ENCODE measurements at places on chromosomes 2 and 18.
A peak's percentile ranks its signal among the peaks of the same experiment; 100 is the strongest.

DNA sequence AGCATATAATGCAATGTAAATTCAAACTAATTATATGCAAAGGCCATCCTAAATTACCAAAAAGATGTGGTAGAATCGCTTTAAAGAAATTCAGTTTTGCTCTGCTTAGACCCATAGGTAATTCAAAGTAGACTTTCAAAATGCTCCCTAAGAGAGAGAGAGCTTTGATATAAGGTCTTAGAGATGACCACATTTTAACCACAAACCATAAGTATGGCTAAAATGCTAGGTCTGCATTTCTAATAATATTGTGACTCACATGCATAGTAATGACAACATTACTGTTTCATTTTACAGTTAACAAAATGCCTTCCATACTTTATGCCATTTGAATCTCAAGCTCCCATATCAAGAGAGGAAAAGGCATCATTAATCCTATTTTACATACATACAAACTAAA lies 144.5 kb downstream of the RAD51AP2 start:
- DNase-seq, result peak; percentile 61

DNA sequence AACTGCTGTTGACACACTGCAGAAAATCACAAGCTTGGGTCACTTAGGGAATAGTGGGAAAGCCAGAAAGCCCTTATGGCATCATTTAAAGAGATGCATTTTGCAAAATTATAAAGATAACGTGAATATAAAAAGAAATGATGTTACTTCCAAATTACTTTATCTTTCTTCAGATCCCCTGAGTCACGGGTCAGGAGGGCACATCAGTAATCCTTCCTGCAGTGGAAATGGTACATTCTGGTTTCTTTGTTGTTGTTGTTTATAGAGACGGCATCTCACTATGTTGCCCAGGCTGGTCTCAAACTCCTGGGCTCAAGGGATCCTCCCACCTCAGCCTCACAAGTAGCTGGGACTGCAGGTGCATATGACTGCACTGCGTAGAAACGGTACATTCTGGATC lies 9.8 kb upstream of the EPG5 start:
- DNase-seq, result no peak

GRCh38 chr2:220893411-220893810 lies 678.7 kb downstream of the EPHA4 start:
- DNase-seq, result peak; percentile 45

DNA sequence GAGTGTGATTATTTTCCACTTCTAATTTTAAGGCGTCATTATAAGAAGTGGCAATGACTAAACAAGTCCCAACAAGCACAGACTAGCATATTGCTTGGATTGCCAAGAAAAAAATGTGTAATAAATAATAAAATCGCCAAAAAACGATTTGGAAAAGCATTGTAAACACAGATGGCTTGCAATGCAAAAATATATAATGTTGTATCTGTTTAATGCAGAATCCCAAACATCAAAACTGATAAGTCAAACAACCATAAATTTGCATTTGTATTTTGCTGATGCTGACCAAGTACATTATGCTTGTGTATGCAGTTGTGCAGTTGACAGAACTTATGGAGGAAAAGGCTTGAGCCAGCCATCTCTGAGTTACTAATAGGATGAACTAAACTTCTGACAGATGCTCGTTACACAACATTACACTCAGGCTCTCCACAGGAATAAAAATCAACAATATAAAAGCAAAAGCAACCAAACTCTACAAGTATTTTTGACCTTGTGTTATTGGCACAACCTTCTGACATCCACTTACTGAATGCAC lies 68.1 kb downstream of the DNER start:
- no peak for DNase-seq

DNA sequence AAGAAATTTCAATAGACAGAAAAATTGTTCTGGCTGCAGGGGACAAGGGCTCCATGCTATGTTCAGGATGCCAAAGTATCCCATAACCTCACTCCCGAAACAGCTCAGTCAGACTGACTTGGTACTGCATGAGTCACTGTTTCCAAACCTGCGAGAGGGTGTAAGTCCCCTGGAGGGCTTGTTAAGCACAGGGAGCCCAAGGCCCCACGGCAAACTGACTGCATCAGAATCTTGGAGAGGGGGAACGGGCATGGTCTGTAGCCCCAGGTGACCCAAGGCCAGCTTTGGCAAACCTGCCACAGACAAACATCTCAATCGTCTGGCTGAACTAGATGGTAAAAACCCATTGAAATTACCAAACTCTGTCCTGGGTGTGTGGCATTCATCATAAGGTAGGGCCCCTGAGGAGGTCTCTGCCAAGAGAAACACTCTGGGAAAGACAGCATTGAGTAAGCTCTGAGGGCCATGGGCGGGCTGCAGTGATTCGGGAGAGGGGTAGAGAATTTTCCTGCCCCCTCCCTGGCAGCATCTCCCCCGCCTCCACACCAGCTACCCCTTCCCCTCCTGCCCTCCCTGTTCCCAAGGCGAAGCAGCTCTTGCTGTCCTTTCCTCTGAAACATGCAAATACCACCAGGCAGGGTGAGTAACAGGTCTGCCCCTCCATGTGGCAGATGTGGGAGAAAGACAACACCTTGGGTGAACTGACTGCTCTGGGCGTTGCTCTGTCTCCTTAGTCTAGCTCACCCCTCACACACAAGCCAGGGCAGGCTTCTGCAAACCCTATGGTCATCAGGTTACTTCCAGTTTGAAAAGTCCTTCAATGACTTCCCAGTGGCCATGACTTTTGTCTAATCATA lies 274.7 kb upstream of the SIX2 start:
- DNase-seq, result peak; percentile 34

GRCh38 chr2:201639205-201639604 lies 4.1 kb downstream of the TMEM237 start:
- DNase-seq, result no peak

DNA sequence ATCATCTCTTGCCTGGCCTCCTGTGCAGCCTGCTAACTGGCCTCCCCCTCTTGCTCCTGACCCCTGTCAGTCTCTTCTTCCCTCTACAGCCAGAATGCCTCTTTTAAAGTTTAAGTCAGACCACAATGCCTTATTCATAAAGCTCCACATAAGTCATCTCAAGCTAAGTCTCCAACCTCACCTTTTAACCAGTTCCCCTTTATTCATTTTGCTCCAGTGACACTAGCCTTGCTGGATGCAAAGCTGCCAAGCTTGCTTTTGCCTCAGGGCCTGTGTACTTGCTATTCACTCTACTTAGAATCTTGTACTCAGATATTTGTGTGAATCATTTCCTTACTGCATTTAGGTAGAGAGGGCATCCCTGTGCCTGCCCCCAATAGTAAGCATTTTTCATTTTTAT lies 180.9 kb downstream of the PDE1A start:
- no peak for DNase-seq
